Occipital lobe (tissue), 3 donors: ENCODE measurements at places on chromosomes 6 and 20. TPM values are rescaled to one million over a fixed set of nuclear protein-coding genes. Genes with fewer than 3 reads are reported as not detected.

The NRN1 gene
- 17.9 TPM for total RNA-seq

The PREX1 gene
- total RNA-seq: 21.1 TPM

The SLC17A1 gene
- total RNA-seq: not detected

The ZNF184 gene
- 30.3 TPM for total RNA-seq

The BPIFB4 gene
- total RNA-seq: not detected
